ENCODE measurements at places on chromosomes 5 and 9.
A peak's percentile ranks its signal among the peaks of the same experiment; 100 is the strongest.

DNA sequence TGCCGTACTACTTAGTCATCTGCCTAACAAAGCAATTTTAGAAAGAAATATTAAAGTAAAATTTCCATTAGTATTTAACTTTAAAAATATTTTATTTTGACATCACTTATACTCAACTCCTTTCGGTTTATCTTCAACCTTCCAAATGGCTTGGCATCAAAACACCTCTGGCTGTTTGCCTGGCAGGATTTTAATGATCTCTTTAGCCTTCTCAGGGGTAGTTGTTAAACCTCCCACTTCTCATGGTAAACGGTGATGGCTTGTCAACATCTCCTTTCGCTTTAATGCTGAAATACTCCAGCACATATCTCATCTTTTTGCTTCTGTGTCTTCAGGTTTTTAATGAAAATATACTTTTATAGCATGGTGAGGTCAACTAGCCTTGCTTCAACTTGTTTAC is 747.1 kb downstream of the CETN3 start:
- no peak for DNase-seq
- no peaks in the 10 kb centered on the region for H3K27me3 ChIP-seq
- H3K4me3 ChIP-seq, result no peak overlapping the region
- H3K36me3 ChIP-seq, result no peaks in the 10 kb centered on the region
- H3K27ac ChIP-seq, result no peak overlapping the region

DNA sequence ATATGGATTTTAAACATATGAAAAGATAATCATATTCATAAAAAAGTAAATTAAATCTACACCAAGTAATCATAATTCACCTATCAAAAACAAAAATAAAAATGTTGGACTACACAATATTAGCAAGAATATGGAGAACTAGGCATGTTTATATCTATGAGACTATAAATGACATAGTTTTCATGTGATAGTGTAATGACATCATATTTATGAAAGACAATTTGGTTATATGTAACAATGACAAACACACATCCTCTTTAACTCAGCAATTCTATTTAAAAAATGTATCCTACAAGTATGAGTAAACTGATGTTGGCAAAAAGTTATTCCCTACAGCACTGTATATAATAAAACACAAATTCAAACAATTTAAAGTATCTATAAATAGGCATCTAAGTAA is 312.3 kb downstream of the EDIL3 start:
- H3K4me1 ChIP-seq, result no peaks in the 10 kb centered on the region
- H3K27me3 ChIP-seq, result no peaks in the 10 kb centered on the region
- no peak for DNase-seq
- H3K4me3 ChIP-seq, result no peak overlapping the region
- no peaks in the 10 kb centered on the region for H3K36me3 ChIP-seq

DNA sequence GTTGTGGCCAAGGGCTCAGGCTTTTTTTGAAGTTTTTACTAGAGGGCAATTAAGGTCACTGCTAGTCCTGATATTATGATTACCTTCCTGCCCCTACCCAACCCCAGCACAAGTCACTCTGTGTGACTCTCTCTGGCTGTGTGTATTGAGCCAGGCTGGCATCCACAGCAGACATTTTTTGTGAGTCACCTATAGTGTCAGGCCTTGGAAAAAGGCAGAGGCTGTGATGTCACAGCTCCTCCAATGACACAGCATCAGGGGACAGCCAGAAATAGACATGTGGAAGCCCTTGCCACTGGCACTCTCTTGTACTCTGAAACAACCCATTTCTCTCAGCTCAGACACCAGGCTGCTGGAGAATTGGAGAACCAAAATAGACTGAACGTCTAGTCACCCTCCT is 145.4 kb downstream of the NMUR2 start:
- no peak for DNase-seq
- H3K4me3 ChIP-seq, result no peak overlapping the region
- H3K36me3 ChIP-seq, result no peaks in the 10 kb centered on the region
- no peaks in the 10 kb centered on the region for H3K27me3 ChIP-seq
- H3K4me1 ChIP-seq, result no peaks in the 10 kb centered on the region

- H3K4me3 ChIP-seq, result no peak overlapping the region
- H3K27me3 ChIP-seq, result no peaks in the 10 kb centered on the region
- DNase-seq, result no peak
- no peak overlapping the region for H3K27ac ChIP-seq
These were observed 168.5 kb downstream of the OLFM1 start for GRCh38 chr9:135255841-135256580.

DNA sequence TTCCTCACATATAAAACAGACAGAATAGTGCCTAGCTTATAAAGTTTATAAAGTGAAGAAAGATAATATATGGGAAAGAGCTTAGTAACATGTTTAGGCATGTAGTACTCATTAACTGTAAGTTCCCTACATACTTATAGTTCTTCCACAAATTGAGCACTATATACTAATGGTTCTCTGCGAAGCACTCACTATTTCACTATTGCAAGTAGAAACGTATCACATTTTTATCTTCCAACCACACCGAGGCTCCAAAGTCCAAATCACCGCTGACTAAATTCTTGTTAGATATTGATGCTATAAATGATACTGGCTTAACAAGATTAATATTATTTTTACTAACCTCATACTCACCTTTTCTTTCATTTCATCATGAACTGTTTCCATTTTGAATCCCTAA is 61.0 kb downstream of the FBXW11 start:
- H3K4me1 ChIP-seq, result no peaks in the 10 kb centered on the region
- H3K27me3 ChIP-seq, result no peaks in the 10 kb centered on the region
- peak overlapping the region; percentile 24 for H3K27ac ChIP-seq
- no peak for DNase-seq
